ENCODE measurements at places on chromosomes 5 and 9.

DNA sequence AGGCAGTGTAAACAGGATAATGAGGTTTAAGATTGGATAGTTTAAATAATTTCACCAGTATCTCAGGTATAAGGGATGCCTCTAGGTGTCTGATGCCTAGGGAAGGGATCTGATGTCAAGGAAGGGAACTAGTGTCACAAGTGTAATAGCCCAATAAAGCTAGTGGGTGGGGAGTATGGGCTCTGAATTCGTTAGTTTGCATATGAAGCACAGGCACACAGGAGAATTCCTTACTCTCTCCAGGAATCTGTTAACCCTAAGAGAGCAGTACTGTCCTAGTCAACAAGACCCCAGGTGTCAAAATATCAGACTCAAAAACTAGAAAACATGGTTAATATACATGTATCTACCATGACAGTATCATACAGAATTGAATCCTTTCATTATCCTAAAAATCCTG lies 352.5 kb upstream of the CYLC2 start:
- DNase-seq = no peak

- DNase-seq = no peak
These were observed 66.9 kb downstream of the USP20 start for GRCh38 chr9:129901993-129902739.

DNA sequence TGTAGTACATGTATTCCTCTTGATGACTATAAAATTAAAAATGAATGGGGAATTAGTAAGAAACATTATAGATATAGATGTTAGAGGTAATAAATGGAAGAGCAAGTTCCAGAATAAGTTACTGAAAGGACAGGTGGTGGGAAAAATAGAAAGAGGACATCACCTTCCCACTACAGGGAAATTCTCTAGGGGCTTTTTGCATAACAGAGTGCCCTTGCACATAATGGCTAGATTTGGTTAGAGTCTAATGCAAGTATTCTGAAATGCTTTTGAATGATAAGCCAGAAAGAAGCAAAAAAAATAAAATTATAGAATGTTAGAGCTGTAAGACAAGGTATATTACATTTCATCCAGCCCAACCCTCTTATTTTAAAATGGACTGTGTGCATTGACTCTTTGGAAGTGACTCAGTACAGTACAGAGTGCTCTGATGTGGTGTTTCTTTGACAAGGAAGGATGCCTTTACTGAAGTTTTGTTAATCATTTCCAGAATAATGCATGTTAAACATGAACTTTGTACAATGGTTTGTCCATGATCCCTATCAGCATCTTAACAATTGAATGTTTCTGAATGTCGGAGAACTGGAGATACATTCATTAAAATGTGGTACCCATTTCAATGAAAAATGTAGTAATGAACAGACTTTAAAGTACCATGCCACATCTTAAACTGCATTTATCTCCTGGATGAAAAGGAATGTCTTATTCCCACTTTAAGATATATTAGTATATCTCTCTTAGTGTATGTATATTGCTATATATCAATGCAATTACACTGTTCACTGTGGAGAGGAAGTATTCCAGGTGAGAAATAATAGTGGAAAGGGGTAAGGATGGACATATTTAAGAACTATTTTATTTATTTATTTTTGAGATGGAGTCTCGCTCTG lies 391.1 kb downstream of the ADGRV1 start:
- peak; percentile 70 for DNase-seq

- DNase-seq = no peak
These were observed 104.4 kb downstream of the ZNF354C start for GRCh38 chr5:179164331-179165311.

DNA sequence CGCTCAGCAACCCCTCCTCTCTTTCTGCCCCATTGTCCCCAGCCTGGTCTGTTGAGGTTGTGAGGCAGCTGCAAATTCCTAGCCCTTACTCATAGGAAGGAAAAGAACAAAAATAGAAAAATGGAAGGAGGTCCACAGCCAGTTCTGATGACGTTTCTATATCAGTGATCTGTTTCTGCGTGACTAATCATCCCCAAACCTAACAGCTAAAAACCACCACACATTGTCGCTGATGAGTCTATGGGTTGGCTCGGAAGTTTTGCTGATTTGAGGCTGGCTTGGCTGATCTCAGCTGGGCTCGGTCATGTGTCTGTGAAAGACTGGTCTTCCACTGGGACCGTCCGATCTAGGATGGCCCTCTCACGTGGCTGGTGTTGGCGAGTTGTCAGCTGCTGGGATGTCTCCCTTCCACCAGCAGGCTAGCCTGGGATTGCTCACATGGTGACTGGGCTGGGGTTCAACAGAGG lies 200.6 kb upstream of the ZNF618 start:
- DNase-seq = peak; percentile 40

GRCh38 chr5:14864181-14864812 lies 7.3 kb downstream of the ANKH start:
- DNase-seq = no peak

- DNase-seq = no peak
These were observed 155.0 kb upstream of the COL5A1 start for GRCh38 chr9:134486596-134486995.

- no peak for DNase-seq
These were observed 11.6 kb downstream of the ABCA2 start for GRCh38 chr9:137016436-137016835.

DNA sequence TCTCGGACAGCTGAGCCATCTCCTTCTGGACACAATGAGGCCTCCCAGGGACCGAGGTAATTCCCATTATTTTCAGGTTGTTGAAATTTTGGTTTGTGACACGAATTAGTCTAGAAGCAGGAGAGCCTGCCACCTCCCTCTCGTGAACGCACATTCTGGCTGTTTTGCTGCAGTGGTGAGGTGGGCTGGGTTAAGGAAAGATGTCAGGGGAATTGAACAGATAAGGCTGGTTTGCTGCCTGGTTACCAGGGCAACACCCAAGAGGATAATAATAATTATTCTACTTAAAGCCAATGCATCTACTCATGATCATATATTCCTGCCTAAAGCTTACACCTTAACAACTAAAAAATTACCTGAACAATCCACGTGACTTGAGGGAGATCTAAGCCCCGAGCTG lies 38.1 kb downstream of the DDX31 start:
- no peak for DNase-seq

DNA sequence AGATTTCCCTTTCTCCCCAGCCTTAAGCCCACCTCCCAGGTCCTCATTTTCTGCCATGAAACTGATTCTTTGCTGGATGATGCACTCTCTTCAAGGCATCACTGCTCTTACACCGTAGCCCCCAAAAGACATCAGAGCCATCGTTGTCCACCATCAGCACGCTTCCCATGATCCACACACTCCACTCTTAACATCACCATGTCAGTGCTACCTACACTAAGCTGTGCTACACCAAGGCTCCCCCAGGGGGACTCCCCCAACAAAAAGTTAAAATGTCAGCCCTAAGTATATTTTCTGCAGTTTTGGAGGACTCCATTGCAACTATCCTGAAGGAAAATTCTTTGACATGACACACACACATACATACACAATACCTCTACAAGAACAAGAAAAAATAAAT lies 34.1 kb upstream of the KIF2A start:
- DNase-seq = no peak
